Placental epithelial cell (primary cell): ENCODE measurements at places on chromosomes 4 and X. TPM values are rescaled to one million over a fixed set of nuclear protein-coding genes. Genes with fewer than 3 reads are reported as not detected.

The SMIM10 gene
- total RNA-seq: 0.22 and 1.6 TPM in 2 replicates

The TRPC5OS gene
- total RNA-seq: not detected in 2 replicates

The CLDN34 gene
- not detected in 2 replicates for total RNA-seq

The FAT4 gene
- 9.0 and 15.1 TPM in 2 replicates for total RNA-seq

The HEPH gene
- under 0.01 TPM in 2 replicates for total RNA-seq

The ADH1B gene
- total RNA-seq: not detected in 2 replicates

The ASIC5 gene
- total RNA-seq: not detected in 2 replicates

The ZNF711 gene
- total RNA-seq: 4.8 and 7.9 TPM in 2 replicates

The SCML2 gene
- total RNA-seq: 0.79 and 0.98 TPM in 2 replicates

The CCNA2 gene
- 9.4 and 23.7 TPM in 2 replicates for total RNA-seq

The UGT2B17 gene
- total RNA-seq: not detected in 2 replicates

The SRD5A3 gene
- total RNA-seq: 8.7 and 13.3 TPM in 2 replicates

The PGAM4 gene
- total RNA-seq: not detected in 2 replicates

The MAGEB18 gene
- total RNA-seq: not detected in 2 replicates

The RBMX gene
- total RNA-seq: 131 and 189 TPM in 2 replicates

The PIM2 gene
- total RNA-seq: 5.9 and 8.5 TPM in 2 replicates

The NUP62CL gene
- total RNA-seq: 0.79 and 1.8 TPM in 2 replicates

The CEP44 gene
- 11.1 and 15.3 TPM in 2 replicates for total RNA-seq

The TLR10 gene
- total RNA-seq: not detected in 2 replicates

The QRFPR gene
- not detected in 2 replicates for total RNA-seq

The GYPA gene
- total RNA-seq: not detected in 2 replicates

The XAGE2 gene
- 23.6 and 27.9 TPM in 2 replicates for total RNA-seq

The TKTL2 gene
- total RNA-seq: not detected in 2 replicates

The FMR1 gene
- 45.9 and 50.6 TPM in 2 replicates for total RNA-seq

The WDFY3 gene
- total RNA-seq: 115 and 128 TPM in 2 replicates

The FIP1L1 gene
- 43.9 and 55.0 TPM in 2 replicates for total RNA-seq

The USP17L5 gene
- not detected in 2 replicates for total RNA-seq

The GSX2 gene
- not detected in 2 replicates for total RNA-seq
